ENCODE measurements at places on chromosomes 1 and 21. TPM values are rescaled to one million over a fixed set of nuclear protein-coding genes. Genes with fewer than 3 reads are reported as not detected.

PGLYRP3 gene
- total RNA-seq: not detected

DNA sequence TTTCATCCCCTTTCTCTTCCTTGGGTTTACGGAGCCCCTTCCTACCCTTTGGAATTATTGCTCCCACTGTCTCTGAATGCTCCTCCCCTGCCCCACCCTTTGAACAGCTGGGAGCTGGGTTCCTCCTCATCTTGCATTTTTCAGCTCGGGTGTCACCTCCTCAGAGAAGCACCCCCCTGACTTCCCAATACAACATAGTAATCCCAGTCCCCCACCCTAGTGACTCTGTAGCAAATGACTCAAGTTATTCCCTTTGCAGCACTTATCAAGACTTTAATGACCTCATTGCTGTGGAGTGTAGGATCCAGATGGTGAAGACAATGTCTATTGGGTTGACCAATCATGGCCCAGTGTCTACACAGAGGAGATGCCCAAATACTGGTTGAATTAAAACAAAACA, 8.9 kb upstream of the VWA5B1 start:
- no peaks in the 10 kb centered on the region for H3K27me3 ChIP-seq
- DNase-seq: no peak
- H3K36me3 ChIP-seq: no peaks in the 10 kb centered on the region

DNA sequence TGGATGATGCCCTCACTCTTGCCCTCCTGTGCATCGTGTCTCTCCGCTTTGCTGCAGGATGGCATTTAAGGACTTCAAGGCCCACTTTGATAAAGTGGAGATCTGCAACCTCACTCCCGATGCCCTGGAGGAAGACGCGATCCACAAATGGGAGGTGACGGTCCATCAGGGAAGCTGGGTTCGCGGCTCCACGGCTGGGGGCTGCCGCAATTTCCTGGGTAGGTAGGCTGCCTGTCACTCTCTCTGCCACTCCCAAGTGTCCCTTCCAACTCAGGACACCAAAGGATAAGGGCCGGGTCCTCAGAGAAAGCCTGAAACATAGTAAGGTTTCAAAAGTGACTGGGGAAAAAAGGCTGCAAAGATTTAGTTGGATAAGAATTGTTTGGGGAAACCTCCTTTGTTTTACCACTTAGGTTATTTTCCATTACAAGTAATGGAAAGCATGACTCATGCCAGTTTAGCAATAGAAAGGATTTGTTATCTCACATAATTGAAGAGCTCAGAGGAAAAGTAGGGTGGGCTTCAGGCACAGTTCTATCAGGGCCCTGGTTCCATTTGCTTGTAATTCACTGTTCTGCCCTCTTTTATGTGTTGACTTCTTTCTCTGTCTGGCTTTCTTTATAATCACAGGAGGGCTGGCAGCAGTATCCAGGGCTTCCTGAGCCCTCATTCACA, 31.9 kb downstream of the CAPN9 start:
- no peak overlapping the region for H3K4me3 ChIP-seq
- H3K4me1 ChIP-seq: peaks cover 16% of the 10 kb centered on the region
- H3K27ac ChIP-seq: no peak overlapping the region
- no peaks in the 10 kb centered on the region for H3K36me3 ChIP-seq

DNA sequence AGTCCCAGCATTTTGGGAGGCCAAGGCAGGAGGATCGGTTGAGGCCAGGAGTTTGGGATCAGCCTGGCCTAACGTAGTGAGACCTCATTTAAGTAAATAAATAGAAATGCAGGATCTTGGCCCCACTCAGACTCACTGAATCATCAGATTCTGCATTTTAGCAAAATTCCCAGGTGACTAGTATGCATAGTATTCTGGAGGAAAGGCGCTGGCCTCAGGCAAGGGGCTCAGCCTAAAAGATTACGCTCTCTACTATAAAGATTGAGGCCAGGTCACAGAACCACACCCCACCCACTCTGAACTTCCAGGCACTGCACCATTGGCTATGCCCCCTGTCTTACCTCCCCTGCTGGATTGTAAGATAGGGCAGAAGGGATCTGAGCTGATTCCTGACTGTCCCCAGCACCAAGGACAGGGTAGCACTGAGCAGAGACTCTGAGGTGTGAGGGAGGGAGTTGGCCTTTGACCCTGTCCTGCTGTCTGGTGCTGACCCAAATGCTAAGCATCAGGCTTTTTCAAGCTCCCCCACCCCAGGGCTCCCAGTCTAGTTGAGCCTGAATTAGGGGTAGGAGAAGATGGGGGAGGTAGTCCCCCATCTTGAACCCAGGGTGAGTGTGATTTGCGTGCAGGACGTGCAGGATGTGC, 2.7 kb downstream of the FOXE3 start:
- no peaks in the 10 kb centered on the region for H3K27me3 ChIP-seq
- H3K4me3 ChIP-seq: no peak overlapping the region
- DNase-seq: no peak

All from SJCRH30 (cell line).